ENCODE measurements at places on chromosomes 12 and 14.
A peak's percentile ranks its signal among the peaks of the same experiment; 100 is the strongest.

DNA sequence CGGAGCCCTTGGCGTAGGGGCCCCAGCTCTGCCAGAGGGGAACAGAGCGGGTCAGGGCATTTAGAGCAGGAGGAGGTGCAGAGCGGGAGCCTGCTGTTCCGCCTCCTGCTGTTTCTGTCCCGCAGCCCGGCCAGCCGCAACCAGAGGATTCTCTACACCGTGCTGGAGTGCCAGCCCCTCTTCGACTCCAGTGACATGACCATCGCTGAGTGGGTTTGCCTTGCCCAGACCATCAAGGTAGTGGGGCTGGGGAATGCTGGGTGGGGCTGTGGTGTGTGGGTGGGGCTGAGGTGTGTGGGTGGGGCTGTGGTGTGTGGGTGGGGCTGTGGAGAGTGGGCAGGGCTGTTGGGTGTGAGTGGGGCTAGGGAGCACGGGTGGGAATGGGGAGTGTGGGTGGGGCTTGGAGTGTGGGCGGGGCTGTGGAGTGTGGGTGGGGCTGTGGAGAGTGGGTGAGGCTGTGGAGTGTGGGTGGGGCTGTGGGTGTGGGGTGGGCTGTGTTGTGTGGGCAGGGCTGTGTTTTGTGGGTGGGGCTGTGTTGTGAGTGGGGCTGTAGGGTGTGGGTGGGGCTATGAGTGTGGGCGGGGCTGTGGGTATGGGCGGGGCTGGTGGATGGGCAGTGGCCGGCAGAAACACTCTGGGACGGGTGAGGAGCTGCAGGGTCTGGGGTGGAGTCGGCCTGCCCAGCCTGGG lies 8.0 kb downstream of the ASPG start:
- no peak for DNase-seq

- DNase-seq = no peak
Observed at GRCh38 chr14:95510804-95511203, 5.6 kb downstream of the SYNE3 start.

DNA sequence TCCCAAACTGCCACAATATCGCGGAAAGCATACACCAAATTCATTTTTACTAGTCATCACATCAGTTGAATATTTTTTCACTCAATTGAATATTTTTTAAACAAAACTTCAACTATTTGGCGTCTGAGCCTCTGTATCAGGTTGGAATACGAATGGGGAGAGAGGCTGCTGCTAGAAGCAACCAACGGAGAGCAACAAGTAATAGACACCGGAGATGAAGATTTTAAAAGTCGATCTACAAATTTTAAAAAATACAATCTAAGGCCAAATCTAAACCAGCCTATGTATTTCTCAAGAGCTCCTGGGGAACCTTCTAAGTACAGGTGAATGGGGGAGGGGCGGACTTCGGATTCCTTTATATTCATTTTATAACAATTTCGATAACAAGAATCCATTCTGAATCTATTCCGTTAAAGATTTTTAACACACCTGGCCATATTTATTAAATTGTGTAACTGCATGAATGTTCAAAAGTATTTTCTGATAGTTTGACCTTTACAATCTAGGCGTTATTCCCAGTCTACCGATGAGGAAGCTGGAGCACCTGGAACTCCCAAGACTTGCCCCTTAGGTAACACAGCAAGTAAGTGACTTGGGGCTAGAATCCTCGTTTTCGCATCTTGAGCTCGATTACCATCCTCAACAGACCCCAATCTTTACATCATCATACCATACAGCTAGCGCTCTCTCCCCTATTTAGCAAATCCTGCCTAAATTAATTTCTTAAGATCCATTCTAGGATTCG lies 1.2 kb downstream of the GNPNAT1 start:
- DNase-seq = no peak

GRCh38 chr12:122835750-122836026 lies 431 bp downstream of the HIP1R start:
- DNase-seq = no peak

DNA sequence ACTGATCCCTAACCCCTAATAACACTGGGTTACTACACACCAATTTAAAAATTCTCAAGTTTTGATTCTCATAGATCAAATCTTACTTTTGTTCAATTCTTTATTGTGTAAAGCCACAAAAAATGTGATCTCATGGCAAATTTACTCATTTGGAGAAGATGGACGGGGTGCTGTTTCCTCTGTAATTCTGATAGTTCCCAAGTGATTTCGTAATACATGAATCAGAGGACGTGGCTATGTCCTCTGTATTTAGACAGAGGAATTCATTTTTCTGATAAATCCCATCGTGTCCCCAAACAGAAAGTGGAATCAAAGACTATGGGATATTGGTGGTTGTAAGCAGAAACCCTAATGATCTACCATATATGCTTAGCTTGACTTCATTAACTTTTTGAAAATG lies 76.6 kb upstream of the GNG2 start:
- DNase-seq = no peak

DNA sequence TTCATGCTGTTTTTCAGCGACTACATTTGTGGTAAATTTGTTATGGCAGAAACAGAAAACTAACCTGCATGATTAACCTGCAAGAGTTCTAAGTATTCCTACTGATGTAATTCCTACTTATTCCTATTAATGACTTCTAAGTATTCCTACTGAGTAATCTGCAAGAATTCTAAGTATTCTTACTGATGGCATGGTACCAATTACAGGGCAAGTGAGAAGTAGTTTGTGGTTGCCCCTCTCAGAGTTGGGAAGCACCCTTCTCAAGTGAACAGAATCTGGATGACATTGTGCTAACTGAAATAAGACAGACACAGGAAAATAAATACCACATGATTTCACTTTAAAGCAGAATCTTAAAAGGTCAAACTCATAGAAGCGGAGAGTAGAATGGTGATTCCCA lies 100.9 kb upstream of the CPNE8 start:
- DNase-seq = no peak

- DNase-seq = no peak
Observed at GRCh38 chr14:91230397-91231035, 14.0 kb downstream of the GPR68 start.

GRCh38 chr12:51868821-51869495 lies 18.9 kb upstream of the ANKRD33 start:
- no peak for DNase-seq

GRCh38 chr14:43621282-43621681 lies 885.8 kb downstream of the FSCB start:
- no peak for DNase-seq

- DNase-seq = no peak
Observed at GRCh38 chr14:32607399-32607798, 278.3 kb downstream of the AKAP6 start.

DNA sequence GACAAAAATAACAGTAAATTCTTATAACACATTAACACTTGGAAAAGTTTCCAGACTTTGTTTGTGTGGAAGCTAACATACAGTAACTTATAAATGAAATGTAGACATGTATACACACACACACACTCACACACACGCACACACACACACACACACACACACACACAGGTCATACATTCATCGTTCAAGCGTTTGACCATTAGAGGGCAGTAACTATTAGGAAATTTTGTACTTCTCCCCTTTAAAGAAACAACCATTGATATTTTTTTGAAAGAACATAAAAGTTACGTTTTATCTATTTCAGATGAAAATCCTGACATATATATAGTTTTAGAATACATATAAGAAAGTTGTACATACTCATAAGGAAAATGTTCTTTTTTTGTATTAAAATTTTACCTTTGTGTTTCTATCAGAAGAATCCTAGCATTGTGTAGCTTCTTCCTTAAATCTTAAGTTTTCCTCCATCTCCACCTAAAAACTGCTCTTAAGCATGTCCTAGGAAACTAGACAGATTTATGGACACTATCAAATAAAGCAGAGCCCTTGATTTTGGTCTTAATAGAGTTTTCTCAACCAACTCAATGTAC lies 29.0 kb downstream of the PTPRQ start:
- DNase-seq = no peak

GRCh38 chr12:64687816-64688215 lies 71.4 kb downstream of the GNS start:
- DNase-seq = no peak

DNA sequence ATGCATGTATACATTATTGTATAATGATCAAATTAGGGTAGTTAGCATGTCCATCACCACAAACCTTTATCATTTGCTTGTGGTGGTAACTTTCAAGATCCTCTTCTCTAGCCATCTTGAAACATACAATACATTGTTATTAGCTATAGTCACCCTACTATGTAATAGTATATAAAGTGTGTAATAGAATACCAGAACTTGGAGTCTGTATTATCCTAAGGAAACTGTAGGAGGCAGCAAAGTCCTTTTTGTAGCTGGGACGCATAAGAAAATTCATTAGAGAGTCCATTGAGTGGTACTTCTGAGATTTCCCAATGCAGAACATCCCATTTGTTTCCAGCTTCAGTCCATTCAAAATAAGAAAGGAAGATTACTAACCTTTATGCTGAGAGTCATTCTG lies 325.9 kb upstream of the LRFN5 start:
- DNase-seq = no peak

DNA sequence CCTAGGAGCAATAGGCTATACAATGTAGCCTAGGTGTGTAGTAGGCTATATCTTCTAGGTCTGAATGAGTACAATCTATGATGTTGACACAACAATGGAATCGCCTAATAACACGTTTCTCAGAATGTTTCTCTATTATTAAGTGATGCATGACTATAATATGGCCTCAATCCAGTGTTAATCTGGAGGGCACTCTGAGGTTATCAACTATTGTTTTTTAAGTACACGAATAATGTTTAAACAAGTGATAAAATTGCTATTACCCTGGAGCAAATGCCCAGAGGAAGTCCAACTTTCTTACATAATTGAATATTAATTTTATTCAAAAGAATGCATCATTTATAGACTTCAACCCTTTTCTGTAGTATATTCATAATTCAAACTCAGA lies 16.4 kb upstream of the CNIH1 start:
- no peak for DNase-seq

GRCh38 chr12:54258201-54258681 lies 21.7 kb downstream of the CBX5 start:
- no peak for DNase-seq

DNA sequence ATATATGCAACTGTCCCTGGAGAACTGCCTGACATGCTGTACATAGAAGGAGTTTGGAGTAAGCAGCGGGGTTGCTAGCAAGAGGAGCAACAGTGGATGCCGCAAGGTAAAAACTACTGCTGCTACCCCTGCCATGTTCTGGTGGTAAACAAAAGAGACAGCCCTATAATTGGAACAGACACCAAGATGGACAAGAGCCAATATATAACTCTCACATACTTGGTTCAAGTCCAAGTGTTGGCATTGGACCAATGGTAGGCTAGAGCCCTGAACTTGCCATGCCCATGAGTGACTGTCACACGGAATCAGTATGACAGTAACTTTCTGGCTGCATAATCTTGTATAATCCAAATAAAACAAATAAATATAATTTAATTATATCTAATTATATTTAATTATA lies 13.7 kb downstream of the ATXN7L3B start:
- no peak for DNase-seq

- no peak for DNase-seq
Observed at GRCh38 chr14:90503582-90503981, 106.8 kb downstream of the CALM1 start.

- no peak for DNase-seq
Observed at GRCh38 chr12:32270818-32271710, 128.3 kb upstream of the FGD4 start.

DNA sequence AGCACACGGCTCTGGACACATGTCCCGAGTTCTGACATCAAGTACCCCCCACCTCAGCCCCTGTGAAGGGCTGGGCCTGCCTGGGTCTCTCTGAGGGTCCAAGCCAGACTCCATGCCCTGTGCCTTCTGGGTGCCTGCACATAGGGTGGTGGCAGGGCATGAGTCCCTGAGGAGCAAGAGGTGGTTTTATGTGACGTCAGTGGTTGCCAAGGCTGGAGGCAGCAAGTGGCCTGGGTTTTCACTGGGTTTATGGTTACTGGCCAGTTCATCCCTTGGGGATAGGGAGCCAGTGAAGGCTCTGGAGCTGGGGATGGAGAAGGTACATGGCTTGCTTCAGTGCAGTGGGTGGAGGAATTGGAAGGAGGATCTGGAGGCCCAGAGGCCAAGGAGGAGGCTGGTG lies 51.1 kb upstream of the EML1 start:
- no peak for DNase-seq

- DNase-seq = no peak
Observed at GRCh38 chr12:68641138-68641537, 30.4 kb downstream of the RAP1B start.

- no peak for DNase-seq
Observed at GRCh38 chr14:77151245-77151644, 9.7 kb upstream of the ZDHHC22 start.

GRCh38 chr14:75450381-75451276 lies 22.8 kb downstream of the JDP2 start:
- no peak for DNase-seq

- no peak for DNase-seq
Observed at GRCh38 chr12:92012691-92013090, 133.0 kb downstream of the BTG1 start.

GRCh38 chr12:114684098-114684869 lies at the start of gene TBX3:
TSS of gene TBX3 (minus strand) at chr12:114684175. CDS start at chr12:114683200, 975 bp downstream.
- DNase-seq = peak; percentile 21

- no peak for DNase-seq
Observed at GRCh38 chr12:107330831-107331431, 237.6 kb upstream of the CRY1 start.

DNA sequence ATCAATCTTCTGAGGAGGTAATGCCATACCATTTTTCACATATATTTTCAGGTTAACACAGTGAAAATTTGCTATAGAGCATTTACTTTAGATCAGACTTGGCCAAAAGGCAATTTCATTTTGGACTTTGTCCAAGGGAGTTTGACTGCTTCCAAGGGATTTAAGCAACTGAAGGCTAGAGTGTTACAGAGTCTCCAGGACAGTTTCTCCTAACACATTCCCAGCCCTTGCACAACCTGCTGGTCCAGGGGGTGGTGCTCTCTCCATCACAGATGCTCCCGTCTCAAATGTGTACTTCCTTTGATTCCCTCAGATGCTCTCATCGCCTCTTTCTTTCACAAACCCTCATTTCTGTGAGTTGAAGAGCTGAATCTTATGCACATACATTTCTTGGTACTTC lies 143.1 kb downstream of the TPH2 start:
- no peak for DNase-seq
